CD4-positive, CD25-positive, alpha-beta regulatory T cell (primary cell): ENCODE measurements at places on chromosomes 1 and 21. TPM values are rescaled to one million over a fixed set of nuclear protein-coding genes. Genes with fewer than 3 reads are reported as not detected.

FCRL2 gene
- 0.17 TPM for total RNA-seq

- no peak for DNase-seq
- no peak overlapping the region for H3K4me3 ChIP-seq
These were observed 263.5 kb downstream of the LMO4 start for GRCh38 chr1:87592156-87592555.

GRCh38 chr1:96747565-96747964 lies 26.0 kb downstream of the PTBP2 start:
- H3K27me3 ChIP-seq: no peaks in the 10 kb centered on the region
- peaks cover 10% of the 10 kb centered on the region for H3K36me3 ChIP-seq
- H3K4me1 ChIP-seq: no peaks in the 10 kb centered on the region
- H3K4me3 ChIP-seq: no peak overlapping the region
- DNase-seq: no peak

GRCh38 chr1:47785561-47786271 lies 211.5 kb downstream of the TRABD2B start:
- no peaks in the 10 kb centered on the region for H3K4me1 ChIP-seq
- H3K36me3 ChIP-seq: no peaks in the 10 kb centered on the region
- H3K4me3 ChIP-seq: no peak overlapping the region
- H3K27ac ChIP-seq: no peak overlapping the region
- no peak for DNase-seq

- H3K4me1 ChIP-seq: no peaks in the 10 kb centered on the region
- H3K27ac ChIP-seq: no peak overlapping the region
- no peak for DNase-seq
- no peaks in the 10 kb centered on the region for H3K36me3 ChIP-seq
- no peak overlapping the region for H3K4me3 ChIP-seq
These were observed 227.0 kb downstream of the PBX1 start for GRCh38 chr1:164785841-164786534.
